Stomach (tissue), 19 donors: ENCODE measurements at places on chromosomes 12 and 14. TPM values are rescaled to one million over a fixed set of nuclear protein-coding genes. Genes with fewer than 3 reads are reported as not detected.

The GPR33 gene
- total RNA-seq, result not detected

The PIWIL1 gene
- not detected for total RNA-seq

The NPAS3 gene
- total RNA-seq, result 0.43 TPM

The SOAT2 gene
- 0.92 TPM for total RNA-seq

The OTX2 gene
- total RNA-seq, result not detected

The NEMP1 gene
- 1.2 TPM for total RNA-seq

The SLCO1B1 gene
- total RNA-seq, result not detected

The TTC5 gene
- total RNA-seq, result 17.8 TPM

The SPIC gene
- total RNA-seq, result not detected

The RNU7-1 gene
- not detected for total RNA-seq

The SLC24A4 gene
- total RNA-seq, result 0.45 TPM

The CCDC196 gene
- not detected for total RNA-seq

The PLBD1 gene
- 38.2 TPM for total RNA-seq

The HOXC4 gene
- total RNA-seq, result not detected

The FAM90A1 gene
- total RNA-seq, result not detected

The ARHGEF40 gene
- 34.4 TPM for total RNA-seq

The CARMIL3 gene
- 0.18 TPM for total RNA-seq

The KRT85 gene
- not detected for total RNA-seq

The PLA2G1B gene
- not detected for total RNA-seq

The ACSM4 gene
- not detected for total RNA-seq

The PLEKHG7 gene
- 0.29 TPM for total RNA-seq

The SIX6 gene
- total RNA-seq, result not detected

The PCED1B gene
- 2.9 TPM for total RNA-seq

The GDF3 gene
- not detected for total RNA-seq

The SCNN1A gene
- total RNA-seq, result 234 TPM

The NAV3 gene
- 1.7 TPM for total RNA-seq
